ENCODE measurements at places on chromosomes 7 and 10.

DNA sequence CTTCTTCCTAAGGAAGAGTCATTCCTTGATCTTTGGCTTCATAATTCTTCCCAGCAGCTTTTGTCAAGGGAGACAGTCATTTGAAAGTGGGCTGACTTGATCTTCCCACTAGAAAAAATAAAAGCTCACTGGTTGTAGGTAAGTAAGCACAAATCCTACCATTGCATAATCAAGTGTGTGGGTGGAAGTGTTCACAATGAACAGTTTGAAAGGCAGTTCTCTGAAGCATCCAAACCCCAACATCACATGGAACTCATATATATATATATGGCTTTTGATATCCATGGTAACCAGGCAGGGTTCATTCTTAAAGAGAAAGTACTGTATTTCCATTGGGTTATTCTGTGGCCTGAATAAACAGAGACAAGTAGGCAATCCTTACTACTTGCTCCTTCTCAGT, 51.6 kb downstream of the ARMH3 start:
- DNase-seq = no peak

GRCh38 chr7:115009736-115010440, 88.0 kb downstream of the MDFIC start:
- DNase-seq = no peak

DNA sequence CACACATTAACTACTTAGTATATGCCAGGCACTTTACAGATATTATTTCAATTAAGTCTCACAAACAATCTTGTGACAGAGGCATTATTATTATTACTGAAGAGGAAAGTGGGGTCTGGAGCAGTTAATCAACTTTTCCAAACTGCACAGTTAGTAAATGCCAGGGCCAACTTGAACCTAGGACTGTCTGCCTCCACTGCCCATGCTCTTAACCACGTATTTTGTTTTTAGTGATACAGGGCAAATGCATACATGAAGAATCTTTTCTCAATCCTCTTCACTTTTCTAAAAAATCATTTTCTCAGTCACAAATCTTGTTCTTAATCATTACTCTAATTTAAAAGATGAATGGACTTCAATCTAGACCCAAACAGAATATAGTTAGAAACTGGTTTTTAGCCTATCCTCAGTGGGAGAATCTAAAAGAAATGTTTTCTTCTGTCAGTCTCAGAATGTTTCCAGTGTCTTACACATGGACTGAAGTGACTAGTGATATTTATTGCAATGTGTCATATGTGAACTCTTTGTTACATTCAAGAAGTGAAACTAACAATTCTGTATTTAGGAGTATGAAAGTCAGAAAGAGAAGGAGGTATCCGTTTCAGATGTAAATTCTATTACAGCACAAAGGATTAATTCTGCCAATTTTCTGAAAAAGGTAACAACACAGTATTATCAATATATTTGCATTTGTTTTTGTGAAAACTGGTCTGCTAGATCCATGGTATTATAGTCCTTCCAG, 55.5 kb upstream of the CCNJ start:
- DNase-seq = no peak

DNA sequence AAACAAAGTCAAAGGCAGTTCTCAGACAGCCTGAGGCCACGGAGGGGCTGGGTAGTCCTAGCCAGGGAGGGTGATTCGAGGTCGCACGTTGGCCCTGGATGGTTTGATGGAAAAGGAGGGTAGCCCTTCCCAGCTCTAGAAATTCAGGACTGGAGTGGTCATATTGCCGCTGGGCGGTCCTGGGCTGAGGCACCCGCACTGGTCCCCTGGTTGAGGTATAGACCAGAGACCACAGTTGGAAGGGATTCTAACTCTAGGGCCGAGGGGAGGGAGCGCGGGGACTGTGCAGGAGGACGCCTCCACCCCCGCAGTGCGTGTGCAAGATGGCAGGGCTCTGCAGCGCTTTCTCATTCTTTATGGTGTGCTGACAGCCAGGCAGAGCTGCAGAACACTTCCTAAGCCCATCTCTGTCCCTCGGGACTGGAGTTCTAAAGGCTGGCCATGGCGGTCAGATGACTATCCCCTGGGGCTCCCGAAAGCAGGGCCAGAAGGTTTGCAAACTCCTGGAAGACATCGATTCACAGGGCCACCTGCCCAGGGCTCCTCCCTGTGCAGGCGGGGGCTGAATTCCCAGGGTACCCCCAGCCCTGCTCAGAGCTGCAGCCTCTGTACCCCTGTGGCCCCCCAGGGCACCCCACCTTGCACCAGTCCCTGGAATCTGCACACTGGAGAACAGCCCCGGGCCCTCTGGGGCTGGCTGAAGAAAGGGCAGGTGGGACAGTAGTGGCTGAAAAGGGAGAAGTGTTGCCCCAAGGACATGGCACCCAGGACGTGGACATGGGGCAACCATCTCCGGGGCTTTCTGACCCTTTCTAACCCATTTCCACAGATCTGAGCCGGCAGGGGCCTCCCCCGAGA, 51.0 kb upstream of the ELN start:
- no peak for DNase-seq

- no peak for DNase-seq
Measured at GRCh38 chr7:149635561-149636329, 137.6 kb downstream of the ZNF467 start.

- no peak for DNase-seq
Measured at GRCh38 chr10:230758-231157, 95.5 kb downstream of the ZMYND11 start.

GRCh38 chr7:155426543-155427410, 31.2 kb upstream of the EN2 start:
- DNase-seq = no peak

- no peak for DNase-seq
Measured at GRCh38 chr7:111789870-111790269, 227.6 kb upstream of the IMMP2L start.

Data from NCI-H1105 (cell line).